NB4 (cell line): ENCODE measurements at places on chromosomes 5 and 9.

DNA sequence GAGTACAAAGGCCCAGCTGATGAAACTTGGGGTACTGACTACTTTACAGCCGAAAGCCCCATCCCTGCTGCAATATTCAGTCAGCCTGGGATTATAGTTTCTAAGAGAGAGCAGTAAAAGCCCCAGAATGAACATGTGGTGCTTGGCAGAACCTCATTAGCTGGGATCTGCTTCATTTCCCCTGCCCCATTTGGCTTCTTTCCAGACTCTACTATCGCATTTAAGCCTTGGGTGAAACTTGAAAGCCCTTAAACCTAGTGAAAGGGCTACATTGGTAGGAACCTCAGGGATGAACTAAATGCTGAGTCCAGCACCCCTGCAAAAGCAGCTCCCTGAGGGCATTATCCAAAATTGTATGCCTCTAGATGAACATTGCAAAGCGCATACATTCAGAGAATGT is 631.1 kb downstream of the ACTL7B start:
- no peak for DNase-seq

- DNase-seq, result no peak
Observed at GRCh38 chr5:120479066-120479465, 15.0 kb downstream of the PRR16 start.

DNA sequence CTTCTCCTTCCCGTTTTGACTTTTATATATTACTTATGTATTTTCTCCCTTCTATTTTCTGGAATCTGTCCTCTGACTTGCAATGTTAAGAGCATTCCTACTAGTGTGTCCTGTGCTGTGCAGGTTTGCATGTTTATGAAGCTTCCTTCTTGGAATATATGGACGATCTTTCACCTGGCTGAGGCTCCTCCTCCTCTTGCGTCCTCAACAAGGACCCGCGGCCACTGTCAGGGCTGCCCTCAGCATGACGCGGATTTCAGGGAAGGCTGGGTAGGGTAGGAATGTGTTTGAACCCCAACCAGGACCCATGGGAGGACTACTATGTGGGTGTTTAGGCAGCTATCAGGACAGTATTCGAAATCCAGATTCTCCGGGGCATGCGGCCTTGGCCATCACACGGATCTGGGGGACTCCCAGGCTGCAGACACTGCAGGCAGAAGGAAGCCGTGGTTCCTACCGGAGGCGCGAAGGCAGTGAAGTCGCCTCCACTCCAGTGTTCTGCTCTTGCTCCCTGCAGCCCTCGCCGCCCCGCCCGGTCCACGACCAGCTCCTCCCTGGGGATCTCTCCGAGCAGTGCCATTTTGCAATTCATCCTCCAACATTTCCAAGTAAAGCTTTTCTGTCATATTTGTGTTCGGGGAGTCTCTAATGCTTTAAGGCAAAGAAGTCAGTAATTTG is 37.0 kb upstream of the OSMR start:
- no peak for DNase-seq

GRCh38 chr9:115395511-115396021 is 277.6 kb upstream of the TNC start:
- DNase-seq, result no peak

DNA sequence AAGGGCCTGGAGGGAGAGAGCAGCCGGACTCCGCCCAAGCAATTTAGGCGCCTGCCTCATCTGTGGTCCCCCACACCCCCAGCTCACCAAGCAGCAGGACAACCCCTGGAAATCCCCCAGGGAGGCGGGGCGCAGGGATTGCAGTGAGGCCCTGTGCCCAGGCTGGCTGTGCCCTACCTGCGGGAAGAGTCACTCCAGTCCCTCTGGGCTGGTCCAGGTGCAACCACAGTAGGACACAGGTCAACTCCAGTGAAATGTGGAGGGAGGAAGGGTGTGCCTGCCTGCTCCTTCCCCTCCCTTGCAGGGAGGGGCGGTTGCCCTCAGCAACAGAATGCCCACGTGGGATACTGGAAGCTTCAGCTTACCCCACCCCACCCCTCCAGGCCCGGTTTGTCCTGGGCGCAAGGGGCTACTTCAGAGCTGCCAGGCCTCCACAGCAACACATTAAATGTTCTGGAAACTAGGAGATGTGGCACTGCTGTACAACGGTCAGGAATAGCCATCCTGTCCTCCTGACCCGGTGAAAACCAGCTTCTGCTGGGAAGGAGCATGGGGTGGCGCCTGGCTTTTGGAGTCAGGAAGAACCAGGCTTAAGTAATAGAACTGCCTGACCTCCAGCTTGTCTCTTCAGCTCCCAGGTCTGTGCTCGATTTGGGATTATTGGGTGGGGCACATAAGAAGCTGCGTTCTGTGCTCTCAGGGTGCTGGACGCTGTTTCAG is 22.5 kb downstream of the ABO start:
- no peak for DNase-seq

DNA sequence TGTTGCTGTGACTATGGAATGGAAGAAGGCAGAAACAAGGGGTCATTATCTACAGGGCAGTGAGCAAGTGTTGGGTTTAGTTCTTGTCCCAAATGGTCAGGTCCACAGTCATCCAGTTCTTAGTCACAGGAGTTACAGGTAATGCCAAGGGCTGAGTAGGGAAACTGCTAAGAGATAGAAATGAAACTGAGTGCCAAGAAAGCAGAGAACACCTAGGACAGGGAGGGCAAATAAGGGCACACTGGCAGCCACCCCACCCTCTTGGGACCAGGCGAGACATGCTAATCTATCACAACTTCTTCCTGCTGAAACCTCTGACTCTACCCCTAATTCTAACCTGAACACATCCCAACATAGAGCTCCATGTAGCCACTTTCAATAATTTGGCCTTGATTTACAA is 103.2 kb downstream of the KLF4 start:
- no peak for DNase-seq

GRCh38 chr9:129138476-129139232 is 27.4 kb downstream of the PTPA start:
- DNase-seq, result no peak
